ENCODE measurements at places on chromosomes 11 and 22. TPM values are rescaled to one million over a fixed set of nuclear protein-coding genes. Genes with fewer than 3 reads are reported as not detected.

Gene PRRG4
- total RNA-seq, result 0.07 TPM

Gene GTSE1
- total RNA-seq, result 0.17 TPM

Gene ZNF214
- total RNA-seq, result not detected

Gene SEPTIN3
- 0.29 TPM for total RNA-seq

Gene LMNTD2
- 21.4 TPM for total RNA-seq

Gene LARGE2
- total RNA-seq, result 93.1 TPM

Gene IFITM1
- 19.5 TPM for total RNA-seq

Gene RIMBP3C
- 1.3 TPM for total RNA-seq

Gene PANX3
- not detected for total RNA-seq

Gene HOATZ
- total RNA-seq, result not detected

Gene SLC22A25
- total RNA-seq, result not detected

Gene SCO2
- 1.1 TPM for total RNA-seq

Gene RAG2
- not detected for total RNA-seq

Gene NLRP6
- total RNA-seq, result 2.7 TPM

Gene P2RX6
- total RNA-seq, result 0.49 TPM

Gene TNNI2
- 1.6 TPM for total RNA-seq

Gene GLYATL1
- not detected for total RNA-seq

Gene INSC
- total RNA-seq, result not detected

Gene MMP13
- total RNA-seq, result not detected

Gene PIH1D2
- total RNA-seq, result 0.22 TPM

Gene OR51B2
- not detected for total RNA-seq

Gene DDI1
- total RNA-seq, result not detected

Gene CD3E
- total RNA-seq, result 1.0 TPM

Gene RIBC2
- total RNA-seq, result not detected

Gene GRM5
- total RNA-seq, result not detected

Gene ACRV1
- total RNA-seq, result not detected

Gene GGTLC2
- not detected for total RNA-seq

Gene GPHA2
- not detected for total RNA-seq

Gene KCNJ5
- not detected for total RNA-seq

Gene OR4D5
- total RNA-seq, result not detected

Gene MS4A7
- total RNA-seq, result 27.2 TPM
